ENCODE measurements at places on chromosomes 1 and 21.

DNA sequence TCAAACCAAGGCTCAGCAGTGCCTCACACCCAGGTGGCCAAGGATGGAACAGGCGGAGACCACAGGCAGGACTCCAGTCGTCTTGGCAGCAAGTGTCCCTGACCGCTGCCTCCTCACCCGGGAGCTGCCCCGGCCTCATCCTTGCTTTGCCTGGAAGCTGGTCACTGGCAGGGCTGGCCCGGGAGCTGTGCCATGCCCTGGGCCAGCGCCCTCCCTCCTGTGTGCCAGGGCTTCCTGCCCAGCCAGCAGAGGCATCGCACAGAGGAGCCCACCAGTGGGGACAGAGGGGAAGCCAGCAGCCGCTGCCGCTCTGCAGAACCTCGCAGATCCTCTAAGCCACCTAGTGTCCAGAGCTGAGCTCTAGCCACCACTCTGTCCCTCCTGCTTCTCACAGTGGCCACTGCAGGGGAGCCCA is 7.8 kb downstream of the CASZ1 start:
- peak; percentile 77 for DNase-seq

GRCh38 chr1:113984710-113985109 is 5.4 kb downstream of the OLFML3 start:
- no peak for DNase-seq

GRCh38 chr1:19878637-19878985 is 3.6 kb upstream of the OTUD3 start:
- DNase-seq = peak; percentile 9

- no peak for DNase-seq
Measured at GRCh38 chr21:36030581-36031189, 29.6 kb downstream of the SETD4 start.

- DNase-seq = no peak
Measured at GRCh38 chr1:186763107-186763506, 65.6 kb upstream of the PLA2G4A start.

GRCh38 chr1:34876406-34876805 is 16.9 kb upstream of the SMIM12 start:
- DNase-seq = no peak

- no peak for DNase-seq
Measured at GRCh38 chr1:165650981-165651625, 20.1 kb downstream of the MGST3 start.

GRCh38 chr1:149923626-149924025 is 4.0 kb downstream of the SF3B4 start:
- DNase-seq = no peak

DNA sequence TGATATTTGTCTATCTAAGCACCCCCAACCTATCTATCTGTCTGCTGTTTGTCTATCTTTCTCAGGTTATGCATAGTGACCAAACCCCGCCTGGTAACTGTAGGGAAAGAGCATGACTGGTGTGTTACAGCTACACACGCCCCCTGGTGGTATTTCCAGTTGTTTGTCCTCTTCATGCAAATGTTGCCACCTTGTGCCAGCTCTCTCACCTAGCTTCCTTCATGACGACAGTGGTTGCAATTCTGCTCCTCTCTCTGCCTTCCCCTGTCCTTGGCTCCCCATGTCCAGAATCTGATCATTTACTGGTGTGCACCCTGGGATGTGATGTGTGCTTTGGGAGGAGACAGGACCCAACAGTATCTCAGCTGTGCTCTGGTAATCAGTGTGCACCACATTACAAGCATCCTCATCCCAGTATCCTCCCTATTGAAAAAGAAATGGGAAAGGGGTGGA is 8.1 kb upstream of the INKA2 start:
- DNase-seq = peak; percentile 92

GRCh38 chr1:70051926-70052325 is 153.5 kb downstream of the LRRC40 start:
- DNase-seq = no peak

DNA sequence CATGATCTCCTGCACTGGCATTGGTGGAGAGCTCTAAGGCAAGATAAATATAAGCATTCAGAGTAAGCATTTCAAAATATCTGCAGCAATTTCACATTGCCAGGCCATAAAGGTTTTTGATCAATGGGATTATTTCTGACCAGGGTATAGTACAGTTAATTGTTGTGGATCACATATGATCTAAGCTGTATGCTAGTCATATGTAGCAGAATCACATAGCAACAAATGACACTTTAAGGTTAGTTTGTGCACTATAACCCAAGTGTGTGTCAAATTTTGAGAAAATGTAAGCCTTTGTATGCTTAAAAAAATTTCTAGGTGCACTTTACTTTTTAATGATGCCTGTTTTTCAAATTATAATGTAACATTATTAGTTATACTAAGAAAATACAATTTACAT is 386.0 kb upstream of the ADAMTS5 start:
- DNase-seq = no peak

- no peak for DNase-seq
Measured at GRCh38 chr1:210597555-210598134, 268.9 kb downstream of the HHAT start.

GRCh38 chr1:5399771-5400170 is 592.5 kb downstream of the NPHP4 start:
- DNase-seq = peak; percentile 24

GRCh38 chr21:29645666-29646553 is 293.9 kb downstream of the GRIK1 start:
- DNase-seq = no peak

DNA sequence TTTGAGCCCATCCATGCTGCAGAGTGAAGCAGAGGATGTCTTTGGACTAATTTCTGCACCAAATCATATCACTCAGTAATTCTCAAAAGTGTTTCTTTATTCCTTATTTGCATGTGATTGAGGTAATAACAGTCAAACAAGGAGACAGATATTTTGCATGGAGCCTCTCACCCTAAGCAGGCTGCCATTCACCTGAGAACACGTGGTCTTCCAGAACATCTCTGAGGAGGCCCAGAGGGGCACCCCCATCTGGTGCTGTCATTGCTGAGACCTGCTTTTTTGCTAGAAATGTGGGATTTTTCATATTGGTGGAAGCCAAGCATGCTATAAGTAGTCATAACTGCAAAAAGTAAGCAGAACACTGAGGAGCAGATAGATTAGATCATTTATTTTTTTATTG is 7.7 kb downstream of the SLC37A1 start:
- no peak for DNase-seq

DNA sequence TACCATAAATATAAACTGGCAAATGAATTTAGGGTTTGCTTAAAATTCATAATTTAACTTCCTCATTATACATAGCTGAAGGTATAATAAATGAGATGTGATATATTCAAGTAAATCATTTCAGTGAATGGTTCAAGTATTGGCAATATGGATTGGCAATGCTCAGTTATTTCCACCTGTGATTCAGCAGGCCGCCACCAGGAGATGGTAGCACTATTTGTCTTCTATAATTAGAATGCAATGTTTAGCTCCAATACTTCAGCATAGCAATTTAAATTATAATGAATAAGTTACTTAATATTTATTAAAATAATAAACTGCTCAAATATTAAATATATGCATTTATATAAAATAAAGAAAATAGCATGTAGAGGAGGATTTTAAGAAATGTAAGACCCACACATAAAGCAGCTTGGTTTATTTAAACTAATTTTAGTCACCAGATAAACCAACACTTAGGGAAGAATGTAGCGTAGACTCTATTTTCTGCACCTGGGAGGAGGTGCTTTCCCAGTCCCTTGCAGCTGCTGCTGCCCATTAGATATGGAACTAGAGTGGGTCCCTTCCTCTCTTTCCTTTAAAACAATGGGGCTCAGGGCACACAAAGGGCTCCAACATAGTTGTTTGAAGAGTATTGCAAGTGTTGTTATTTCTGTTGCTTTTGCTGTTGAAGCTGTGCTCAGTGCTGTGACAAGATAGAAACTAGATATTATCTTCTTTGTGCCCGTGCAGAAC is 62.1 kb downstream of the PLPPR4 start:
- DNase-seq = peak; percentile 23

GRCh38 chr1:9438431-9439073 is 100.7 kb upstream of the SLC25A33 start:
- no peak for DNase-seq

GRCh38 chr1:22704440-22705067 is 6.1 kb upstream of the EPHB2 start:
- DNase-seq = peak; percentile 85

- DNase-seq = no peak
Measured at GRCh38 chr21:41643246-41643966, 123.4 kb downstream of the RIPK4 start.

- DNase-seq = no peak
Measured at GRCh38 chr1:22824975-22825374, 114.3 kb downstream of the EPHB2 start.

GRCh38 chr1:212042436-212042835 is 6.9 kb downstream of the DTL start:
- DNase-seq = no peak

DNA sequence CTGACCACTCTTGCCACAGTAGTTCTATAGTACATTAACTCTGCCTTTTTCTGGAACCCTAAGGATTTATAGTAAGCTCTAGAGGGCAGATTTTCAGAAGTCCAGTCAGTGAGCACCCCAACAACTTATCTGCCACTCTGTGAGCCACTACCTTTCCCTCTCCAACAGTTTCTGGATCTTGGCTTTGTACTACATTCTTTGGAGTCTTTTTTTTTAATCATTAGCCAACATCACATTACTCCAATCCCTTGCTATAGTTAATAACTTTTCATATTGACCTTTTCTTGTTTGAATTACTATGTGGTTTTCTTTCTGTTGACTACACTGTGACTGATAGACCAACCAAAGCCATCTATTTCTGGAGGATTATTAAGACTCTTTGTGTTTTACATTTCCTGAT is 1596.7 kb upstream of the PRMT6 start:
- DNase-seq = no peak

Measured in HT-29 (cell line).